ENCODE measurements at places on chromosomes 11 and 22. TPM values are rescaled to one million over a fixed set of nuclear protein-coding genes. Genes with fewer than 3 reads are reported as not detected.
A peak's percentile ranks its signal among the peaks of the same experiment; 100 is the strongest.

Gene FGF19
- total RNA-seq = not detected

Gene MARK2
- 20.5 TPM for total RNA-seq

Gene CASP5
- total RNA-seq = 0.24 TPM

Gene APOA4
- total RNA-seq = not detected

Gene UBQLNL
- total RNA-seq = 0.32 TPM

Gene SHISAL1
- total RNA-seq = 9.8 TPM

Gene SHANK2
- 0.51 TPM for total RNA-seq

Gene TAGLN
- total RNA-seq = 5,409 TPM

Gene APOL5
- total RNA-seq = not detected

Gene MYOD1
- total RNA-seq = not detected

DNA sequence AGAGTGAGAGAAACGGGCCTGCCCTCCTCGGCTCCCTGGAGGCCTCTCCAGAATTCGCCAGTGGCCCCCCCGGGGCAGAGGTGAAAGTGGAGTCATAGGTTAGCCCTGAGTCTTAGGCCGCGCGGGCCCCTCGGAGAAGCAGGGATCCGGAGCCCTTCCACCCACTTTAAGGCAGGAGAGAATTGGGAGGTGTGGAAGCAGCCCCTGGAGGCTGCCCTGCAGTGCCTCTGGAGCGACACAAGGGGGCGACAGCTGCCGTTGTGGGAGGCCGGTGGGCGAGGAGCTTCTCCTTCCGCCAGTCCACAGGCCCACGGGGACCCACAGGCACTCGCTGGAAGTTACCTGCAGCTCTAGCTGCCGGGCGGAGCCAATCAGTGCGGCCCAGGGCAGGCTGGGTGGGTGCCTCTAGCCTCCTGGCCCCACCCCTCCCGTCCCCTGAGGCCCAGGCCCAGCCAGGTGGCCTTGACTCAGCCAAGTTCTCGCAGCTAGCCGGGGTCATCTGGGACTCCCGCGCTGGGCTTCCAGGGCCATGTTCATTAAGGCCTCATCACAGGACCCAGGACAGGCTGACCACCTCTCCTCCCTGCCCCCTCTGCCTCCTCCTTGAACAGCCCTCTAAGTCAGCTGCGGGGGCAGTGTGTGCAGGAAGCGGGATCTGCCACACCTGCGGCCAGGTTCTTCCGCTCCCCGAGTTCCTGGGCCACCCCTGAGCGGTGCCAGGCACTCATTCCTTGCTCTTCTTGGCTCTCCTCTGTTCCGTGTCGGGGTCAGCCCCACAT lies 5.0 kb downstream of the DGKZ start:
- peak; percentile 89 for DNase-seq

DNA sequence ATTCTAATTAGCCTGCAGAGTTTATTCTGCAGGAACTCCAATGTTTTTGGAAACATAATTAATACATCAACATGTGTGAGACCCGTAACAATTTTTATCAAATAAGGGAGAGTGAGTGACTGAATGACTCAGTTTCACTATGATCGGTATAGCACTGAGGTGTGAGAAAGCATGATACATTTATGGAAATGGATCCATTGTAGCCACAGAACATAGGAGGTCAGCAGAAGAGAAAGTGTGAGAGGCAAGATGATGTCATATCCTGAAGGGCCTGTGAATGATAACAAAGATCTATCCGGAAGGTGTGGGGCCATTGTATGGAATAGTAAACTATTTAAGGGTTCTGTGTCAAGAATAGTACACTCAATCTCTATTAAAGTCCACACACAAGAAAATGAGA lies 1406.1 kb upstream of the TENM4 start:
- no peak for DNase-seq

GRCh38 chr11:122197066-122197987 lies 81.3 kb upstream of the BLID start:
- no peak for DNase-seq

GRCh38 chr11:120894202-120894985 lies 129.5 kb upstream of the TBCEL start:
- DNase-seq = no peak

GRCh38 chr22:33829546-33830280 lies 90.6 kb downstream of the LARGE1 start:
- no peak for DNase-seq

GRCh38 chr22:38724926-38725571 lies 19.3 kb downstream of the GTPBP1 start:
- no peak for DNase-seq

GRCh38 chr22:23113847-23114720 lies 27.7 kb downstream of the RSPH14 start:
- no peak for DNase-seq

GRCh38 chr11:58765078-58765477 lies 33.3 kb upstream of the GLYAT start:
- DNase-seq = no peak

- no peak for DNase-seq
These were observed 859 bp upstream of the FGF19 start for GRCh38 chr11:69704508-69705253.

GRCh38 chr22:33090836-33091235 lies 32.7 kb upstream of the SYN3 start:
- no peak for DNase-seq

DNA sequence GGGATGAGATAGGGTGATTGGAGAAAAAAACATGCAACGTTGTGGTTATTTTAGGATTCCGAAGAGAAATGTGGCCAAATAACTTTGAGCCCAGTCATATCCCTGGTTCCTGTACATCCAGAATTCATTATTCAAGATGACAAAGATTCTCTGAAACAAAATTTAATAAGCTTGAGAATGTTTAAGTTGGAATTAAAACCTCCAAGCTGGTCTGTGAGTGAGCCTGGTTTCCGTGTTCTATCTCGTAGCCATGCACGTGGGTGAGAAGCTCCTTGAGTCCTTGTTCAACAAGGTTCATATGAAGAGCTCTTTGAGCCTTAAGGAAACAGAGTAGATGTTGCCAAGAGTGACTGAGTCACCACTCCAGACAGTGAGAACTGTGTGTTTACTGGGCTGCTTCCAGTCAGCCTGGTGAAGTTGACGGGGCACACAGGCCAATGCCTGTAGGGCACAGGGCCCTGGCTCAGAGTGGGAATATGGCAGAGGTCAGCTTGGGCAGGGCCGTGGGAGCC lies 206.5 kb downstream of the NAV2 start:
- DNase-seq = peak; percentile 81

DNA sequence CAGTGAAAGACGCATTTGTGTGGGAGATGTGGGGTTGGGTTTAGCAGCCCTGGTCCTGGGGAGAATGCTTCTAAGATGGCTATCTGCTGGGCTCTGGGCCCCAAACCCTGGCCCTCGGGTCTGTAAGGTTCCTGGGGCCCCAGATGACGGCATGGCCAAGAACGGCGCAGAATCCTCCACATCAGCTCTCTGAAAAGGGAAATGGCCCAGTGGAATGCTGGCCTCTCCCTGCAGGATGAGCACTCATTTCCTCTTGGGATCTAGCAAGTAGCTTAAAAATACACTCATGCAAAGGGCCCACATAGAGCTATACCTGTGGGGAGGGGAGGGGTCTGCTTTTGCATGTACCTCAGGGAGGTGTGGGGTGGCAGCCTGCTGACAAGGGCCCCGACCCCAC lies 37.5 kb upstream of the LINC01488 start:
- peak; percentile 83 for DNase-seq

DNA sequence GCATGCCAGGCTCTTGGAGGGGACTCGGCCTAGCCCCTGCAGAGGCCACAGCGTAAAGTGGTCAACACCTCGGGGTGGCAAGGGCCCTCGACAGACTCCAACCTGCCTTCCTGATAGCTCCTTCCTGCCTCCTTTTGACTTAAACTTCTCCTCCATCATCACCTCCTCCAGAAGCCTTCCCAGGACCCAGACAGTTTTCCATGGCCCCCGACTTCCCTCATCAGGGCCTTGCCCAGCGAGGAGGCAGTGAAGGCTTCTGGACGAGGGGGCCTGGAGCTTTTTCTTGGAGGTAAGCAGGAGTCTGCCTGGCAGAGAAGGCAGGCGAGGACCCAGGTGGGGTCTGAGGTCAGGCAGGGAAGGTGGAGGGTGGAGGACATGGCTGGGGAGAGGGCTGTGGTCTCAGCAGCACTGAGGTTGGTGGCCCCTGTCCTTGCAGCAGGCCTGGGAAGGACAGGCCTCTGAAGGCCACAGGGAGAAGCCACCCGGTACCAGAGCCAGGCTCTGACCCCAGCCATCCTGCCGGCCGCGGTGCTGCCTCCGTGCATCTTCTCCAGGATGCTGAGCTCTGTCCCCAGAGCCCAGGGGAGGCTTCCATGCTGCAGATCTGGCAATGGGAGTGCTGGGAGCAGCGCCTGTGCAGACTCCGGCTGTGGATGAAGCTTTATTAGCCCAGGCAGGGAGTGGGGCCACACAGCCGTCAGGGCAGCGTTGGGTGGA lies 81.4 kb downstream of the WNT7B start:
- peak; percentile 72 for DNase-seq

- no peak for DNase-seq
These were observed 195.9 kb downstream of the BCR start for GRCh38 chr22:23376256-23376655.

- DNase-seq = no peak
These were observed 1.9 kb downstream of the ESAM start for GRCh38 chr11:124760205-124760652.

GRCh38 chr11:10019906-10020682 lies 273.9 kb downstream of the SBF2 start:
- no peak for DNase-seq

GRCh38 chr22:23544852-23545251 lies 35.2 kb downstream of the IGLL1 start:
- no peak for DNase-seq

DNA sequence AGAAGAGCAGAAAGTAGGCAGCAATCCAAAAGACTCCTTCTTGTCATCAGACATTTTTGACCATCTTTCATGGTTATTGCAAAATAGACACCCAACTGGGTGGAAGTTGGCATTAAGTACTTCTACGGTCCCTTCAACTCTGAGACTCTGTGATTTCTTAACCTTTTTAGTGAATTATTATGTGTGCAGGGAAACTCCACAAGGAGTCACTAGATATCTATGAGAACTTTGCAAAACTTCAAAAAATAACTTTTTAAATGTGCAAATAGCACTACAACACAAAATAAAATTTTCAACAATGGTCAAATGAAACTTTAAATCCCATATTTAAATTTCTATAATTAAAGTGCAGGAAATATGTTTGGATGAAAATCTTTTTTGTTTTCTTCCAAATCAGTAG lies 88.7 kb downstream of the SLC17A6 start:
- DNase-seq = no peak

All from posterior vena cava (tissue), 2 donors.